ENCODE measurements at places on chromosomes 2 and 18. TPM values are rescaled to one million over a fixed set of nuclear protein-coding genes. Genes with fewer than 3 reads are reported as not detected.

Gene FBXO41
- total RNA-seq: 16.1 TPM

Gene CAPN14
- total RNA-seq: 0.35 TPM

- DNase-seq: no peak
These were observed 3.1 kb upstream of the TXNL4A start for GRCh38 chr18:79991494-79991893.

DNA sequence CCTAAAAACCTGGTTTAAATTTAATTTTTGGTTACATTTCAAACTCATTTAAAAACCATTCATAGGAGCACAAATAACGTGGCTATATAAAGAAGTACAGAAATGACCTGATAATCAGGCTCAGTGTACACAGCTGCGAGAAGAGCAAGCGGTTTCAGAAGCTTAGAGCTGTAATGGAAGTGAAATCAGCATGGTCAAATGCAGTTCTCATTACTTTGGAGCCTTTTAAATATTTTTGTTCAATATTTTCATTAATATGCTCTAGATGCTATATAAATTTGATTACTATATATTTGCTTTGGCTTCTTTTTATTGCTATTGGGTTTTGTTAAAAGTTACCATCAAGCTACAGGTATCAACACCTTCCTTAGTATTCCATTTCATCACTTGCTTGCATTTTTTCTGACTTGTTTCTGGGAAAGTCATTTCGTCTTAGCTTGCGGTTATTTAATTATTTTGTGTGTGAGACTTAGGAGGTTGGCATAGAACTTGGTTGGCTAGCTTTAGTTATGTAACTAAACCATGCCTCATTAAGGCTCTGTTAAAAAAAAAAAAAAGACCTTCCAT, 58.7 kb downstream of the AFTPH start:
- no peak for DNase-seq

DNA sequence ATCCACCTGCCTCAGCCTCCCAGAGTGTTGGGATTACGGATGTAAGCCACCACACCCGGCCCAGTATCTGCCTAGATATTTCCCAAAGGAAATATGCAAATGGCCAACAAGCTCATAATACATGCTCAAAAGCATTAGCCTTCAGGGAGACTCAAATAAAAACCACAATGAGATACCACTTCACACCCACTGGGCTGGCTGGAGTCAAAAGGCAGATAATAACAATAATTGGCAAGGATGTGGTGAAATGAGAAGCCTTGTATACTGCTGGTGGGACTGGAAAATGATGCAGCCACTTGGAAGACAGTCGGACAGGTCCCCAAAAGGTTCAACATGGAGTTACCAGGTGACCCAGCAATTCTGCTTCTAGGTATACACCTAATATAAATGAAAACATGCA, 20.5 kb upstream of the ZNF516 start:
- no peak for DNase-seq
